ENCODE measurements at places on chromosomes 3 and 15.

DNA sequence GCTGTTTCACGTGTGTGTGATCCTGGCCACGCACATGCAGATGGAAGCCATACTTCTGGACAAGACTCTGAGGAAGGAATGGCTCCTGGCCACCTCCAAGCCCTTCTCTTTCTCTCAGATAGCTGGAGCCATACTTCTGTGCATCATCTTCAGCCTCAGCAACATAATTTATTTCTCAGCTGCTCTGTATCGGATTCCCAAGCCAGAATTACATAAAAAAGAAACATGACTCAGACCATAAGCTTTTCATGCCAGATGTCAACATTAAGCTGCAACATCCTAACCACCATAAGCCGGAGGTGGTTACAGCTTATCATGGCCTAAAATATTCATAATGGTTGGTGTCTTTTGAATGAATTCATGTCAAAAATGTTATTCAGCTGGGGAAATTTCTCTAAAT, 10.6 kb upstream of the KIF23 start:
- DNase-seq = no peak

GRCh38 chr3:27565201-27565852, 81.1 kb upstream of the SLC4A7 start:
- no peak for DNase-seq

DNA sequence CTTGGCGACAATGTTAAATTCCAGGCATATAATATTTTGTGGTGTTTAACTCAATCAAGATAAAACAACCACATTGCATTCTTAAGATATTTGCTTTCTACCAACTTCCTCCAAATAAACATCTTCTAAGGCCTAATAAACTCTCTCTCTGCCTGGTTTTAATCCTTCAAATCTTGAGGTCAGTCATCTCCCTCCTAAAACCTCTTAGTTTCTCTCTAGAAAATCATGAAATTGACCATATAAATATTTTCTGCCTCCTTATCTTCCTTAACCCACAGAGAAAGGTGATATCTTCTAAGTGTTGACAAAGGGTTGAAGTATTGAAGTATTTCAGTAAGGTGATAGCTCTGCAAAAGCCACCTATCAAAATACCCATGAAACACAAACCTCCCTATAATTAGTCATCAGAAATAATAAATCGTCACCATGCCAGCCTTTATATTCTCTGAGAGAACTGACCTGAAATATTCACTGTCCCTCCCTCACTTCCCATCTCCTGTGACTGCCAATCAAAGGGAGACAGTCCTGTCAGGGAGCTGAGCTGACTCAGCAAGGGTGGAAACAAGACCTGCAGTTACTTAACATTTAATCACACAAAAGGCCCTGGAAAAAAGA, 1261.1 kb downstream of the ROBO1 start:
- DNase-seq = no peak

- no peak for DNase-seq
Measured at GRCh38 chr15:57256939-57257338, 119.4 kb upstream of the CGNL1 start.

DNA sequence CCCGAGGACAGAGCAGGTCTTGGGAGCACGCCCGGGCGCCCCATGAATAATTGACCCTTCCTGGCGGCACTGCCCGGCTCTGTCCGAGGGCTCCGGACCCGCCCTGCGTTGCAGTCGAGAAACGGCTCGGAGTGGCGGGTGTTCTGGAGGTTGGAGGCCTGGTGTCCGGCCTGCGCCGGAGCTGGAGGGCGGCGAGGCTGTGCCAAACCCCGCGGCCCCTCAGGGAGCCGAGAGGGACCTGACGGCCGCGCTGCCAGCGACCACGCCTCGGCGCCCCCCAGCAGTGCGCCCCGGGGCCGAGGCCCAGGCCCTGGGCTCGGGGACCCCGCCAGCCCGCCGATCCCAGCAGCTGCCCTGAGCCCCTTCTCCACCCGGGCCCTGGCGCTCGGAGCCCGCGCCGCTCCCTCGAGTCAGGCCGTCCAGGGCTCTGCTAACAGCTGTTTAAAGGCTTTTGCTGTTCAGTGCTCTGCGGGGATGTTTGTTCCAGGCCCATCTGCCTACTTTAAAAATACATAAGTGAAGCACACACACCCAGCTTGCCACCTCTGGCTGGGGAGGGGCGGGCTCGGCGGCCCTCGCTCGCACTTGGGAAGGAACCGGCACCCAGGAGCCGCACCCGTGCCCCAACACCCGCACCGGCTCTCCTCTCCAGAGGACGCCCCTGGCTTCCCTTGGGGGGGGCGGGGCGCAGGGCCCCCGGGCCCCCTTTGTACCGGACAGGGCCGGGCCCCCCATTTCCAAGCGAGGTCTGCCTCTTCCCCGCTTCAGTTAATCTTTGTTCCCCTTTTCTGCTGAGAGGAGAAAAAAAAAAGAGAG, 730 bp upstream of the ZNF710 start:
- DNase-seq = no peak

GRCh38 chr15:88874684-88875083, 20.7 kb downstream of the HAPLN3 start:
- no peak for DNase-seq

DNA sequence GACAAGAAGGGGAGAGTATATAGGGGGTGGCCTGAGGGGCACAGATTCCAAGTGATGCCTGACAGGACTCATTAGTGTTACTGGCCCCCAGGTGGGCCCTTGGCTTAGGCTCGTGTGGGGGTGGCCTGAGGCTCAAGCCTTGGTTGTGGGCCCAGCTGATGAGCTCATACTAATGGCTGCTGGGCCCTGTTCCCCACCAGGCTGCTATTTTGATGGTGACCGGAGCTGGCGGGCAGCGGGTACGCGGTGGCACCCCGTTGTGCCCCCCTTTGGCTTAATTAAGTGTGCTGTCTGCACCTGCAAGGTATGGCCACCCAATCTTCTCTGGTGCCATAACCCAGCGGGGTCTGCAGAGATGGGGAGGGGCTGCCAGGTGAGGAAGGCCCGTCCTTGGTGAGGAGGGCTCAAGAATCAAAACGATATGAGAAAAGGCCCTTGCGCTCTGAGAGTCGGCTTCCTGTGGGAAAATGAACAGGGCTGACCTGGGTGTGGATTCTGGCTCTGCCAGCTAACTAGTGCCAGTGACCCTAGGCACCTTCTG, 7.4 kb downstream of the CHRD start:
- no peak for DNase-seq

DNA sequence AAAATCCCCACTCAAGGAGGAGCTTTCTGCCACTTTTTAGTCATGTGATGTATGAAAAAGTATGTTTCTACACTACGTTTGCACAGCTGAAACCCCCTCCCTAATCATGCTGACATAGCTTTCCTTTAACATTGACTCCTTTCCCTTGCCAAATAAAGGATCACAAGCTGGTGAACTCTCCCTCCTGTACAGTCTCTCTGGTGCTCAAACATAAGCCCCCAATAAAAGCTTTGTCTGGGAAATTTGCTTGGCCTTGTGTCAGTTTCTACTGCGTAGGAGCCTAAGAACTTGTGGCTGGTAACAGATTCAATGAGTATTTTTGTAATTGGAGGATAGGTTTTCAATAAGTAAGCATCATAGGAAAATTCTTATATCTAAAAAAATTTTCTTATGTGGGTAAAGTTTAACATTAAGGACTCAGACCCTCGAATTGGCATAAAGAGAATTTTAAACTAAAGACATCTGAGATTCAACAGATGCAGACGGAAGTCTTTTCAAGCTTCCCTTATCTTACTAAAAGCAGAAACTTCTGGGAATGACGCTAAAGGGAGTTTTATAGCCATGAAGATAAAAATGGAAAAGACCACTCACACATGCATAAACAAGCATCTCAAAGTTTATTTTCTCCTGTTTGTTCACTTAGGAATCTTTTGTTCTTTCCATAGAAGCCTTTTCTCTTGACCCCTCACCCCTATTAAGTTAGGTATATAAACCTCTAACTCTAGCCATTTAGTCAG, 44.1 kb upstream of the P2RY1 start:
- no peak for DNase-seq

DNA sequence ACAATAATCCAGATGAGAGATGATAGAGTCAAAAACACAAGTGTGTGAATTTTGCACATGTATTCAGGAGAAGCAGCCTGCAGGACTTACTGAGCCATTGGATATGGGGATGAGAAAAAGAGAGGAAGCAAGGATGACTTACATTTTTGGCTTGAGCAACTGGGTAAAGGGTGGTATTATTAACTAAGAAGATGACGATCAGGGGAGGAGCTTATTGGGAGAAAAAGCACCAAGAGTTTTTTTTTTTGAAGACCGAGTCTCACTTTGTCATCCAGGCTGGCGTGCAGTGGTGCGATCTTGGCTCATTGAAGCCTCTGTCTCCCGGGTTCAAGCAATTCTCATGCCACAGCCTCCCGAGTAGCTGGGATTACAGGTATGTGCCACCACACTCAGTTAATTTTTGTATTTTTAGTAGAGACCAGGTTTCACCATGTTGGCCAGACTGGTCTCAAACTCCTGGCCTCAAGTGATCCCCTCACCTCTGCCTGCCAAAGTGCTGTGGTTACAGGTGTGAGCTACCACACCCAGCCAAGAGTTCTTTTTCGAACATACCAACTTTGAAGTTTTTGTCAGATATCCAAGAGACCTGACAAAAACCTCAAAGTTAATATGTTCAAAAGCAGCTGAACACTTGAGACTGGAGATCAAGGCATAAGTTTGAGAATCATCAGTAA, 14.8 kb upstream of the SH3BP5 start:
- no peak for DNase-seq

GRCh38 chr3:100769693-100770092, 60.4 kb downstream of the TFG start:
- DNase-seq = no peak

DNA sequence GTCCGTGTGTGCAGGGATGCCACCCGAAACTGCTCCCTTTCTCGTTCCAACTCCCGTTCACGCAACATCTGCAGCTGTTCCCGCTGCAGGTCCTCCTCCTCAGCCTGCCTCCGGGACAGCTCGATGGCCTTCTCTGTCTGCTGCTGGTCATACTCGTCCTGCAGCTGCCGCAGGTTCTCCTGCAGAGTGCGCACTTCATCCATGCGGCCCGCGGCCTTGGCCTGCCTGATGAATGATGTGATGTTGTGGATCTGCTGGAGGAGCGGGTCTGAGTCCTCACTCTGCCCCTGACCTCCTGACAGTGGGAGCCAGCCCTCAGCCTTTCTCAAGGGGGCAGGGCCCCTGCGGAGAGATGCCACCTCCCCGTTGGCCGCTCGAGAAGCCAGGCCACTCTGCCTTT, 9.4 kb upstream of the MRPS25 start:
- no peak for DNase-seq

Measured in HL-60 (cell line).